ENCODE measurements at places on chromosomes 5 and 9. TPM values are rescaled to one million over a fixed set of nuclear protein-coding genes. Genes with fewer than 3 reads are reported as not detected.

The UIMC1 gene
- total RNA-seq = 26.9 TPM

The CENPK gene
- total RNA-seq = 2.1 TPM

The SAXO1 gene
- 0.09 TPM for total RNA-seq

The SPINK5 gene
- total RNA-seq = 0.09 TPM

The BTNL8 gene
- not detected for total RNA-seq

The PCDHA7 gene
- 0.47 TPM for total RNA-seq

The TXNDC8 gene
- total RNA-seq = not detected

The MARCHF3 gene
- 5.0 TPM for total RNA-seq

The TAF11L10 gene
- total RNA-seq = not detected

The RNF183 gene
- total RNA-seq = not detected

The ROPN1L gene
- total RNA-seq = 0.32 TPM

The THBS4 gene
- 1.6 TPM for total RNA-seq

The TMC1 gene
- total RNA-seq = under 0.01 TPM

The LCN15 gene
- total RNA-seq = not detected

The FGD3 gene
- not detected for total RNA-seq

The UBE2R2 gene
- 18.8 TPM for total RNA-seq

The CDH9 gene
- total RNA-seq = not detected

The RLN1 gene
- not detected for total RNA-seq

The SPAAR gene
- total RNA-seq = 0.17 TPM

The NR2F1 gene
- total RNA-seq = 65.0 TPM

The TEX53 gene
- total RNA-seq = not detected

The RGS14 gene
- 6.3 TPM for total RNA-seq

The FAM151B gene
- total RNA-seq = 3.9 TPM

The OR1Q1 gene
- total RNA-seq = not detected

The AJM1 gene
- 0.95 TPM for total RNA-seq

The IL33 gene
- 83.6 TPM for total RNA-seq

The PCDHGA3 gene
- total RNA-seq = 1.9 TPM

The LRRTM2 gene
- 3.5 TPM for total RNA-seq

The CLK4 gene
- total RNA-seq = 30.6 TPM

The ARHGEF37 gene
- total RNA-seq = 1.8 TPM

The LEAP2 gene
- 0.34 TPM for total RNA-seq

Data from bronchial smooth muscle cell (primary cell).